ENCODE measurements at places on chromosomes 3 and 15.

- DNase-seq = no peak
Observed at GRCh38 chr3:184726497-184726896, 14.6 kb upstream of the MAGEF1 start.

DNA sequence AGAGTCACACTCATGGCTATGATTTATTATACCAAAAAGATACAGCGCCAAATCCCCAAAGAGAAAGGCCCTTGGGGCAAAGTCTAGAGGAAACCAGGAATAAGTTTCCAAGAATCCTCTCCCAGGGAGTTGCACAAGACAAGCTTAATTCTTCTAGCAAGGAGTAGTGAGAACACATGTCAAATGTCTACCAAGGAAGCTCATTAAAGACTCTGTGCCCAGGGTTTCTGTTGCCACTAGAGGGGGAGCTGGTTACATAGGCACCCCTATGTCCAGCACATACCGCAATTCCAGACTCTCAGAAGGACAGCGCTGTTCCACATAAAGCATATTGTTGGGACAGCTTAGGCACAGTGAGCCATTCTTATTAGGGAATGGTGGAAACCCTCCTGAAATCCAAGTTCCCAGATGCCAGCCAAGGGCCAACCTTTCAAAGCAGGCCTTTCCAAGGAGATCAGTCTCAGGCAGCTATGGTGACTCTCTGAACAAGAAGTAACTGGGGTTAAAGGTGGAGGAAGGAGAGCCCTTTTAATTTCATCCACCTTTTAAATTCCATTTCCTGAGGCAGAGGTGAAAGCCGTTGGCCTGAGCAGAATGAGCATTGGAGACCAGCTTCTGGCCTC lies 194.2 kb downstream of the UACA start:
- DNase-seq = peak; percentile 63

DNA sequence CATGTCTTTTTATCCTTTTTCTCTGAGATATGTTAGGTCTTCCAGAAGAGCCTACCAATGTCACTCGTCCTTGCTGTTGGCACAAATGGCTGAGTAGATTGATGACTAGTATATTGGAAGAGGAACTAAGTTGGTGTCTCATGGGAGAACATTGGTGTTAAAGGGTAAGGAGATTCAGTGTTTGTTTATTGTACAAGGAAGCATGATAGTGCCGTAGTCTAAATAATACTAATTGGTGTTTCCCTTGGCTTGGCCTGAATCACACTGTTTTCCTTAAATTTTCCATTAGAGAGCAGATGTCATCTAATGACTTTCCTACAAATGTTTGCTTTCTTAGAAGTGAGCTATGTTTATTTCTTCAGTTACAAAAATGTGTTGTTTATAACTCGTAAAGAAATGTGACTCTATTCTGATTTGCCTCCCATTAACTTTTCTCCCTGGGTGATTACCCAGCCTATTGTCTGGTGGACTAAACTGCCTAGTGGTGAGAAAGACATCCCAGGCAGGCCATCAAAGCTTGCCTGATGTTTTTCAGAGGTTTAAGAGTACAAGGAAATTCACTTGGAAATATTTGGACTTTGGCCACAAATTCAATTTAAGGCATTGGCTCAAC lies 28.7 kb downstream of the ADAMTSL3 start:
- DNase-seq = no peak

DNA sequence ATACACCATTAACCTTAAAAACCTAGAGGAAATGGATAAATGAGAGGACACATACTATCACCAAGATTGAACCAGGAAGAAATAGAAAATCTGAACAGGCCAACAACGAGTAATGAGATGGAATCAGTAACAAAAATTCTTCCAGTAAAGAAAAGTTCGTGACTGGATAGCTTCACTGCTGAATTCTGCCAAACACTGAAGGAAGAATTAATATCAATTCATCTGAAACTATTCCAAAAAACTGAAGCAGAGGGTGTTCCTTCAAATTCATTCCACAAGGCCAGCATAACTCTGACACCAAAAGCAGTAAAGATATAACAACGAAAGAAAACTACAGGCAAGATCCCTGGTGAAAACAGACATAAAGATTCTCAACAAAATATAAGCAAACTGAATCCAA lies 195.8 kb upstream of the GPR149 start:
- no peak for DNase-seq

DNA sequence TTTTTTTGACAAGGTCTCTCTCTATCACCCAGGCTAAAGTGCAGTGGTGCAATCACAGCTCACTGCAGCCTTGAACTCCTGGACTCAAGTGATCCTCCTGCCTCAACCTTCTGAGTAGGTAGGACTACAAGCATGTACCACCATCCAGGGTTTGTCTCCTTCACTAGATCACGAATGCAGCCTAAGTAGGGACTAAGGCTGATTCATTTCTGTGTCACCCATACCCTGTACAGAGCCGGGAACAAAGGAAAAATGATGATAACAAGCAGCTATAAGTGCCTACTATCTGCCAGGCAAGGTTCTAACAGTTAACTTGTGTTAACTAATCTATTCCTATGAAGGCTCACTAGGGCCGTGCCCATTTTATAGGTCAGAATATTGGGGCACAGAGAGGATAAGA lies 7.0 kb downstream of the TMEM40 start:
- DNase-seq = no peak

DNA sequence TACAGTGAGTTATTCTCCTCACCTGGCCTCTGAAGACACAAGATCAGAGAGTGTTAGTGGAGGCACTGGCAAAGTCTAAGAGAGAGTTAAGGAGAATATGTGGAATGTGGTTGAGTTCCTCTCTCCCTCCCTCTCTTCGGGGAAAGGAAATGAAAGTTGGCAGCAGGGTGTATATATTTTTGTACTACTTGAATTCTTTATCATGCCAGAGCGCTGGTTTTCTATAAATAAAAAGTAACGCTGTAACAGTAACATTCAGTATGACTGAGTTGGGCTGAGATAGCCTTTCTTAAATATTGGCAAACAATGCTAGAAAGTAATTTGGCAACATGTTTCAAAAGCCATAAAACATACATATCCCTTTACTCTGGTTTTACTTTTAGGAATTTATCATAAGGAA lies 77.5 kb upstream of the TNFAIP8L3 start:
- peak; percentile 58 for DNase-seq

GRCh38 chr3:126132751-126133511 lies 47.5 kb downstream of the ALDH1L1 start:
- DNase-seq = peak; percentile 9

Measured in fibroblast of skin of right biceps (primary cell).